Activated CD4-positive, alpha-beta T cell treated with anti-CD3 and anti-CD28 coated beads, Interleukin-2, amount 10 ng/mL, durations not matched to agents 24 days and 14 days (primary cell): ENCODE measurements at places on chromosomes 3 and 15. TPM values are rescaled to one million over a fixed set of nuclear protein-coding genes. Genes with fewer than 3 reads are reported as not detected.

Gene CPEB1
- total RNA-seq, result 0.12 TPM in 1 of 2 replicates, not detected in the other

GRCh38 chr3:42188376-42188775 lies 77.6 kb downstream of the CCK start:
- peaks cover 15% of the 10 kb centered on the region for H3K36me3 ChIP-seq
- peaks cover 18% of the 10 kb centered on the region for H3K4me1 ChIP-seq
- no peak overlapping the region for H3K27ac ChIP-seq
- H3K4me3 ChIP-seq, result no peak overlapping the region
- no peak for DNase-seq

GRCh38 chr3:160373655-160374054 lies 25.4 kb downstream of the IFT80 start:
- peaks cover 25% of the 10 kb centered on the region for H3K36me3 ChIP-seq
- no peak for DNase-seq
- no peaks in the 10 kb centered on the region for H3K27me3 ChIP-seq
- H3K27ac ChIP-seq, result no peak overlapping the region

Gene KLF15
- total RNA-seq, result 0.19 and 0.28 TPM in 2 replicates

- H3K27me3 ChIP-seq, result peaks cover 3% of the 10 kb centered on the region
- H3K4me3 ChIP-seq, result no peak overlapping the region
- no peak overlapping the region for H3K27ac ChIP-seq
- no peaks in the 10 kb centered on the region for H3K36me3 ChIP-seq
- DNase-seq, result no peak
Measured at GRCh38 chr3:153050978-153051377, 111.0 kb upstream of the RAP2B start.

Gene GP9
- not detected in 2 replicates for total RNA-seq

GRCh38 chr3:157204431-157204830 lies 44.5 kb upstream of the CCNL1 start:
- H3K4me1 ChIP-seq, result no peaks in the 10 kb centered on the region
- no peak for DNase-seq
- no peak overlapping the region for H3K27ac ChIP-seq
- no peaks in the 10 kb centered on the region for H3K36me3 ChIP-seq

DNA sequence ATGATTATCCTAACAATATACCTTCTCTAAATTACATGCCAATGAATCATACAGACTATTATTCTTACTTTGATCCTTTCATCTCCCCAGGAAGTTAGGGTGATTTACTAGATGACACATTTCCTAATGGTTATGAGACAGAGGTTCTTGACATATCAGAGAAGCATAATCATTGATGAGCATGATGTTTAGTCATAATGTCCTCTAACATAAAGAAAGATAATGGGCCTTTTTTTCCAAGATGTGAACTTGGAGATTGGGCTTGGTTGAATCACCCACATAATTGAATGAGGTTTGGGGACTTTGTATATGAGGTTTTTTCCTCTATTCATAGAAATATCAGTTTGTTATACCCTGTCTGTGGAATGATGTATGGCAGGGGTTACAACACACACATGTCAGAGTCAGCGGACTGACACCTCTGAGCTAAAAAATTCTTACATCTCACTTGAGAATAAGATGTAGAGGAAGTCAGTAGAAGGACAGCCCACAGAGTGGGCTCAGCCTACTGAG lies 69.7 kb upstream of the DCBLD2 start:
- no peak for DNase-seq
- no peaks in the 10 kb centered on the region for H3K36me3 ChIP-seq
- no peak overlapping the region for H3K27ac ChIP-seq

GRCh38 chr3:79767194-79767904 lies 449 bp downstream of the ROBO1 start:
- DNase-seq, result no peak
- H3K27ac ChIP-seq, result no peak overlapping the region
- H3K4me3 ChIP-seq, result no peak overlapping the region

DNA sequence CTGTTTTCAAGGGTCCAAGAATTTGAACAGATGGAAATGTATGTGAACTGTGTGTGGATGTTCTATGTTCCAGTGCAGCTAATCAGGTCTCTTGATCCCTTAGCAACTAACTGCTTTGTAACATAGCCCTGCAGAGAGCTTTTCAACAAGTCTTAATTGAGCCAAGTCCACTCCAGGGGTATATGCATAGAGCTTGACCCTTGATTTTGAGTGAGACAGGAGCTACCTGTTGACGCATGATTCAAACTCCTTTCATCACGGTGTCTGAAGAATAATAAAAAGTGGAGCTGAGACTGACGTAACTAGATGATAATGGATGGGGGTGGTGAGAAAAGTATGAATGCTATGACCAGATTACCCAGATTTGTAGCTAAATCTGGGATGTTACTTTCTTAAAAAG lies 93.3 kb upstream of the CCDC54 start:
- H3K27me3 ChIP-seq, result peaks cover 22% of the 10 kb centered on the region
- H3K27ac ChIP-seq, result no peak overlapping the region
- no peaks in the 10 kb centered on the region for H3K4me1 ChIP-seq

Gene RAMAC
- 23.9 and 26.4 TPM in 2 replicates for total RNA-seq

GRCh38 chr3:29178809-29179793 lies 101.8 kb upstream of the RBMS3 start:
- H3K4me1 ChIP-seq, result peaks cover 9% of the 10 kb centered on the region
- peaks cover 1% of the 10 kb centered on the region for H3K36me3 ChIP-seq
- DNase-seq, result no peak
- H3K27me3 ChIP-seq, result no peaks in the 10 kb centered on the region
- no peak overlapping the region for H3K27ac ChIP-seq
- H3K4me3 ChIP-seq, result no peak overlapping the region
